T-helper 2 cell (primary cell): ENCODE measurements at places on chromosomes 12 and 14.

GRCh38 chr12:120529641-120530417, 871 bp upstream of the COQ5 start:
- no peak for DNase-seq

DNA sequence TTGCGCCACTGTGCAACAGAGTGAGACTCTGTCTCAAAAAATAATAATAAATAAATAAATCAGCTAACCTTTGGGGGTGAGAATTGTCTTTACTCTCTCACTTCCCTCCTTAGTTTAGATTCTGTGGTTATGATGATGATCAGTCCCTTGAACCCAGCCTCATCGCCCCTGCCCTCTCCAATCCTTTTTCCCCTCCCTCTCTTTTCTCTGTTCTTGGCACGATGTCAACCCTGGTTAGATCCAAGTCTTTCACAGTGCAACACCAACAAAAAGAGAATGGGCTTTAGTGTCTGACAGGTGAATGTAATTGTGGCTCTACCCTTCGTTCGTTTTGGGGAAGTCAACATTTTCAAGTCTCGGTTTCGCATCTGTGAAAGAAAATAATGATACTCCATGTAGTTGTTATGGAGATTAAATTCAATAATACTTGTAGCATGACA, 59.0 kb downstream of the NTN4 start:
- DNase-seq, result no peak

- DNase-seq, result peak; percentile 76
Measured at GRCh38 chr12:92784797-92785562, 82.2 kb downstream of the PLEKHG7 start.

DNA sequence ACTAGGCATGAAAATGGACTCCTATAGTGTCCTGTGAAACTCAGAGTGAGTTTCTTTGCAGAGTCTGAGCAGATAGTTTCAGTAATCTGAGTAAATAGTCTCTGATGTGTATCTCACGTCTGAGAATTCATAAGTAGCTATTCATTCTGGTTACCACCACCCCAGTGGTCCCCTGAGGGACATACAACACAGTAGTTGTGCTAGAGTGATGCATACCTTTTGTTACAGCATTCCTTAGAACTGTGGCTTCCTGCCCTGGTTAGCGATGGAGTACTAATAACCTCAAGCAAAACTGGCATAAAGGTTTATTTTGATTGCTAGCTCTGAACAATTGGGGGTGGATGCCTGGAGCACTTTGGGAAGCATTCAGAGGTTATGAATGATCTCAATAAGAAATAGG, 114.7 kb downstream of the DAAM1 start:
- no peak for DNase-seq
